Activated T-helper 1 cell treated with Interleukin-2 at 50 U/mL for 16 hours (primary cell): ENCODE measurements at places on chromosomes 6 and 20.

DNA sequence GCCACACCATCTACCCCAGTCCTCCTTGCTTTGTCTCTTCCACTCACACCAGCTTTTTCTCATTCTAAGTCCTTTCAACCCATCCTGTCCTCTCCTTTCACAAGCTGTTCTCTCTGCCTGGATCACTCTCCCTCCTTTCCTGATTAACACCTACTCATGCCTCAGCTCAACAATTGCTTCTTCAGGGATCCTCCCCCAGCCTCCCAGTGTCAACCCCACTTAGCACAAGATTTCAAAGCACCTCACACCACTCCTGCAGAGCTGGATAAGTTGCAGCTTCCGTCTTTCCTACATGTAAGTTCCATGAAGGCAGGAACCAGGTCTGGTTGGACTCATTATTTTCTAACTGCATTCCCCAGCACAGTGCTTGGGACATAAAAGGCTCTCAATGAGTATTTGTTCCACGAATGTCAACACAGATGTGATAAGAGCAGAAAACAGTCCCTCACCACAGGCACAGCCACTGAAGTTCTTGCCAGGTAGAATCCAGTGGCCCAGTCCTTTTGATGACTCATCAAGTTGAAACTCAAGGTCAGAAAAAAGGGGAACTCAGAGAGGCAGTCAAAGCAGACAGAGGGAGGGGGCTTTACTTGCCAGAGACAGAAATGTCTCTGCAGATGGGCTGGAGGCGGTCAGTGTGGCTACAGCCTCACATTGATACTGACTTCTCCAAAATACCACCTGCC is 193.4 kb upstream of the PRDM1 start:
- DNase-seq = no peak

DNA sequence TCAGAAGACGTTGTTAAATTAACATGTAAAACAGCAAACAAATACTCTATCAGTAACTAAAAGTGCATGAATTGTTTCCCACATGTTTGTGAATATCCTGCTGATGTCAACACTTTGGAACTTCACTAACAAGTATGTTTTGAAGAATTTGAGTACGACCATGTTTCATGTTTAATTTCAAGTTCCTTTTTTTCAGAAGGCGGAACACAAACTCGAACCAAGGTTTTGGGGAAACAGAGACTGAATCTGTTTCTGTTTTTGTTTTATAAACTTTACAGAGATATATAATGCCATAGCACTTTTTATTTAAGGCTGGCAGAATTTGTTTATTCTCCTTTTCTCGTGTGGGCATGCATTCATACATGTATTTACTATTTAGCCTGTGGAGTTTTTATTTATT is 509.3 kb upstream of the CITED2 start:
- DNase-seq = no peak

DNA sequence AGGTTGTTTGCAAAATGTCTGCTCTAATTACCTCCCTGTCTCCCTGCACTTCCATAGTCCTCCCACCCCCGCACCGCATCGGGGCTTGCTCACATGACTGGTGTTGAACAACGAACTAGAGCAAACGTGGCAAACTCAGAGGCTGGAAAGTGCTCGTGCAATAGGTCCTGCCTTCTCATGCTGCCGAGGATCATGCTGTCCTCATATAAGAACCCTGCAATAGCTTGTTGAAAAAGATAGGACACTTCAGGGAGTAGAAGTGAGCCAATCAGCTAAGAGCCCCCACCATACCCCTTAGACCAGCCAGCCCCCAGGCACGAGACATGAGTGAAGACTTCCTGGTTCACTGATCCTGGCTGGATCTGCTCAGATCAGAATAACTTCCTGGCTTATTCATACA is 219.2 kb downstream of the C6orf118 start:
- DNase-seq = no peak

GRCh38 chr20:59751075-59751711 is 146.9 kb downstream of the PHACTR3 start:
- no peak for DNase-seq

DNA sequence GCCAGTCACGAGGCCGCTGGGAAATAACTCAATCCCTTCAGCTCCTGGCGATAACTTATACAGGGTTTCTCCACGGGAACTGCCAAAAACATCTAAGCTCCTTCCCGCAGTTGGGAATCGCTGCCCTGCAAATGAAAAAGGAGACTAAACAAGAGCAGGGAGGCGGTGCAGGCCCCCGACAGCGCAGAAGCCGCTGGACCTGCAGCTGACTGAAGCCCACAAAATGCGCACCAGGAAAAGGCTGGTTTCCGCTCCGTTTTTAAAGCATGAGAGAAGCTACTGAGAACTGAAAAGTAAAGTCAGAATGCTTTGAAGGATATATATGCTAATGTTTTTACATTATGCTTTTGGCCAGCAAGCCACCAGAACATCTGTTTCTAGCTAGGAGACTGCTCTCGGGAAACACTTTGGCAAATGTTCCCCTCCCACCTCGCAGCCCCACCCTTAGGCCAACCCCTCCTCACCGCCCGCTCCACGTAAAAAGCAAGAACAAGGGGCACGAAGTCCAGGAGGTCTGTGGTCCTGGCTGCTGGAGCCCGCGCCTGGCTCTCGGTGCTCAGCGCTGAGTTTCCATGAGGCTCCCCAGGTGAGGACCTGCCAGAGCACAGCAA is 90.5 kb downstream of the SOD2 start:
- no peak for DNase-seq

GRCh38 chr20:43975096-43975768 is 60.6 kb downstream of the TOX2 start:
- DNase-seq = no peak

DNA sequence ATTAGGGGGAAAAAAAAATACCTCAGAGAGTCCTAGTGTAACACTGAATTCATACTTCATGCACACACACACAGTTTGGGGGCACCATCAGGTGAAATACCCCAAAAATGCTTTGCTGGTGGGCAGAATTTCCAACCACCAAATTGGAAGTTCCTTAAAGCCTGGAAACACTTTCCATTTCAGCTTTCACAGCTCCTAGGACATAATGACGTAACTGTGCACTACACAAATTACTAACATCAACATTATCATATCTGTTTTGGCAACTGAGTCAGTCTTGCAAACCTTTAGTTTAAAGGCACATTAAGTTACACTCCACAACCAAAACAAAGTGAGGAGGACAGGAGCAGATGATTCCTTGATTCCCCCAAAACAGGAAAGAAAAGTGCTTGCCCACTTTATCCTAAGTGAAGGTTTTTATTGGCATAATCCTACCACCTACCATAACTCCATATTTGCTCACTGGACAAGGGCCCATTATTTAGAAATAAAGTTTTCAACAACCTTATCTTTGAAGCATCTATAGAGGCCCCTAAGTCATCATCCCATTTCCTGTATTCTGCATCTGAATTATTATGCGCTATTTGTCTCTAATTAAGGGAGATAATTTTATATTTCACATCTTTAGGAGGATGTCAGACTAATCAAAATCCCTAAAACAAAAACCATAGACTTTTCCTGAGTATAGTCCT is 3.4 kb downstream of the MBOAT1 start:
- no peak for DNase-seq

DNA sequence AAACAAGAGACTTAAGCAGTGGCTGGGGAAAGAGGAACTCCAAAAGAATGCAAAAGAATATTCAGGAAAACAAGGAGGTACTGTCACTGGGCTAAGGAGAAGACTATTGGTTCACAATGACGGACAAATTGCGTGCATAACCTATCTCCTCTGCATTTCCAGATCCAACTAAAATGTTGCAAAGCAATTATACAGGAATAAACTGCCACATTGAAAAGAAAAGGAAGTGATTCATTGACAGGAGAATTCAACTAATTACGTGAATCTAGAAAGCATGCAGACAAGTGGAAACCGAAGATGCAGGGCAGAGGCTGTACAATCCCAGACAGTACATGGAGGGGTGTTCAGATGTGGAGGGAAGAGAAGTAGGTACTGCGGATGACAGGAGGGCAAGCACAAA is 152.8 kb upstream of the RIPOR2 start:
- no peak for DNase-seq

DNA sequence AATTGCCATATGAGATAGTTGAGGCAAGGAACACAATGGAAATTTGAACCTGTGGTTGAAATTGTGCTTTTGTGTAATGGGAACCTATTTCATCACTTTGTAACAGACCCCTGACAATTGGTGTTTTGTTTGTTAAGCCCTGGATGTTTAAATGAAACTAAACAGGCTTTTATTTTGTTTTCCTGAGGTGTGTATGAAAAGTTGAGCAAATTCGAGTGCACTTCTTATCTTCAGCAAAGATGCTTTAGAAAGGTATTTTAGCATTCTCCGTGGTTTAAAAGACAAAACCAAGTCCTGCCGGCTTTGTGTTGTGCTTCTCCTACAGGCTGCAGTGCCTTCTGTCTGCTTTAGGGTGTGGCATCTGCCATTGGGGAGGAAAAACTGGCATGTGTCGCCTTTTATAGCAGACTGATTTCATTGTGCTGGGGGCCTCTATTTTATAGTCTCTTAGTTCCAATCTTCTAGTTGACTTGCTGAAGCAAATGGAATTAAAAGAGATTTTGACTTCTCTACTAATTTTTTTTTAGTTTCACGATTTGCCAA is 2.2 kb upstream of the ARID1B start:
- no peak for DNase-seq

DNA sequence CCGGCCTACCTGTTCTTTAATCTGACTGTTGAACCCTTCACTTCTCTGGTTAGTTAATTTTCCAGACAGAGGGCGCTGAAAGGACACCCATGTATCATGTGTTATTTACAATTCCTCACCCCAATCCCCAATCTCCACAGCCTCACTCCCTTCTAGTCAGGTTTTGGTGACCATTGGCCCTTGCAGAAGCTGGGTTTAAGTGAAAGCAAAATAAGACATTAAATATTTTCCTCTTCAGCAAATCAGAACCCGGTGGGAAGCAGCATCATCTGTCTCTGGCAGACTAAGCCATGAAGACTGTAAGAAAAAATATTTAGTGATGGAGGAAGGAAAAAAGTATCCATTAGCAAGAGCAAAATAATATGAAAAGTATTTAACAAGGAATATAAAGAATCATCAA is 9.4 kb upstream of the HLA-DQA1 start:
- no peak for DNase-seq

DNA sequence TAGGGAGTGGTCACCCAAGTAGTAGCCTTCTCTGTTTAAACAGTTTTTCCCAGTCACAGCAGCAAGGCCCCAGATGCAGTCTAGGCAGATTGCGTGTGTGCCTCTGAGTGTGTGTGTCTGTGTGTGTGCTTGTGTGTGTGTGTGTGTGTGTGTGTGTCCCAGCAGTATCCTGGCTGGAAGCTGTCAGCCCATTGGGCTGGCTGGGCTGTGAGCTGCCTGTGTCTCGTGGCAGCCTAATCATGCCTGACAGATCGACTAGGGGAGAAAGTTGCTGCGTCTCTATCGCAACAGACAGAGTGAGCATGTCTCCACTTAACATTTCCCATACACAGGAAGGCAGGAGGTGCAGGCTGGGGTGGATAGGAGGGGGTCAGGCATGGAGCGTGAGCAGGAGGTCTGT is 42.9 kb upstream of the LRFN2 start:
- DNase-seq = no peak

DNA sequence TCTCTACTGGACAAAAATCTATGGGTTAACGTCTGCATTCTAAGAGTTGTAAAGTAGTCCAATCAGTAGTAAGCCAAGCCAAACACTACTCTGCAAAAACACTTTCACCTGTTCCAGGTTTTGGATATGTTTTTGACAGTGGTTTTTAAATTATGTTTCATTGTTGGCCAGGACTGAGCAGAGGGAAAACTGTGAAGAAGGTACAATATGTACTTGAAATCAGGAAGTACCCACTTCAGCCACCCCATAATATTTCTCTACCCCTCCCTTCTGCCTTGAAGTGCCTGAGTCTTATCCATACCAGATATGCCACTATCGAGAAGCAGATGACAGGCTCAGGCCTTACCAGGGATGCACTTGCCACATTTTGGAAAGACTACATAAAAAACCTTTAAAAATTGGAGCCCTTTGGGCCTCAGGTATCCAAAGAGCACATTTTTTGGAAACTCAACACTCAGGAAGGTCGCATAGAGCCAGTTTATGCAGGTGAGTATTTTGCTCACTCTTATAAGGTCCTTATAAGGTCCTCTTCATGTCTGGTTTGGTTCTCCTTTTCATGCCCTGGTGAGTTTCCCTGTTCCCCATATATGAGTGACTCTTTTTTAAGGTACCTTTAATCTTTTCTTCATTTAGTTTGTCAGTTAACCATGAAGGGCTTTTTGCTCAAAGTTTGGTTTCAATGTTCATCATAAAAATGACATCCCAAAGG is 859.3 kb upstream of the FLRT3 start:
- DNase-seq = no peak

- no peak for DNase-seq
Measured at GRCh38 chr6:108581932-108582475, 21.3 kb downstream of the FOXO3 start.

DNA sequence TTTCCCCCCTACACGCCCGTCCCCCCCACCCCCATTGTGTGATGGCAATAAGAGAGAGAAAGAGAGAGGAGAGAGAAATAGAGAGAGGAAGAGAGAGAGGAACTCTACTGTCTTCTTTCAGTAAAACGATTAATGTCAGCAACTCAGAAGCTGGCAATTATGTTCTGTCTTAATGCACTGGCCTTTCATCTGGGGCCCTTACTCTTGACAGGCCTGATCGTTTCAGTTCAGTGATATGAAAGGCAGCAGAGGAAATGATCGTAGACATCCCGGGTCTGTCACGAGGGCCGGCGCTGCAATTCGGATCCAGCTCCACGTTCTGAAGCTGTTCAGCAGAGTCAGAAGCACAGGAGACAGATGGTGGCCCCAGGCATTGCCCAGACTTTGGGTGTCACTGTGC is 308.9 kb downstream of the ZNF217 start:
- no peak for DNase-seq

DNA sequence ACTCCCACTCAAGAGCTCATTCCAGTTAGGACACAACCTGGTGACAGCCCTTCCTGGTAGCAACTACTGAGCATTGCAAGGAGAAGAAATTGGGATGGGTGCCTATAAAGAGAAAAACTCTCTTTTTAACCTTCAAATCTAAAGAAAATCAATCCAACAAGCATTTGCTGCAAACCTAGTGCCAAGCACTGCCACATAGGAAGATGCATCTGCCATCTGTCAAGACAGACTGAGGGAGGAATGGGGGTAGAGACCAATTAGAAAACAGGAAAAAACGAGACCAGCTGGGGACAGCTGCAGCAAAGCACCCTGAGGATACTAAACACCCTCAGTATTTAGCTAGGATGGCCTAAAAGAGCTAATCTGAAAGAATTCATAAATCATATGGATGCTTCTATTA is 27.9 kb downstream of the HLA-DMB start:
- no peak for DNase-seq

DNA sequence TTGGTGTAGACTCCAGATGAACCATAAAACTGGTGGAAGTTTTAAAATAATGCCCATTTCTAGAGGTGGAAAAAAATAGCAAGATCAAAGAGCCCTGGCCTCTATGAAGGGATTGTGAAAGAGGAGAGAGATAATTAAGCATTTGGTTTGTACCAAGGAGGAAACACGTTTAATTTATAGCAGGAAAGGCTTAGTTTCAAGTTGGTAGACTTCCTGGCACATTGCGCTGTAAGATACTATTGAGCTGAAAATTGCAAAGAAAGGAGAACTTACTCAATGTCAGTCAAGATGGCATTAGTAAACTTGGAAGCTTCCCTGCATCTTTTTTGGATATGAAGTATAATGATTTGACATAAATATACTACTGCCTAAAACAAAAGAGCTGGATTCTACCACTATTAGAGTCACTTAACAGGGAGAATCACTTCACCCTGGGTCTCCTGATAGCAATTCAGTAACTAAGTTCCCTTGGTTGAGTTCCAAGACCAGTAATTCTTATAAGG is 24.4 kb downstream of the MARCKS start:
- no peak for DNase-seq
